Stimulated activated CD8-positive, alpha-beta memory T cell treated with anti-CD3 and anti-CD28 coated beads, Interleukin-7, amount 100 ng/mL, for 1 hour (primary cell): ENCODE measurements at places on chromosomes 2 and 18.

DNA sequence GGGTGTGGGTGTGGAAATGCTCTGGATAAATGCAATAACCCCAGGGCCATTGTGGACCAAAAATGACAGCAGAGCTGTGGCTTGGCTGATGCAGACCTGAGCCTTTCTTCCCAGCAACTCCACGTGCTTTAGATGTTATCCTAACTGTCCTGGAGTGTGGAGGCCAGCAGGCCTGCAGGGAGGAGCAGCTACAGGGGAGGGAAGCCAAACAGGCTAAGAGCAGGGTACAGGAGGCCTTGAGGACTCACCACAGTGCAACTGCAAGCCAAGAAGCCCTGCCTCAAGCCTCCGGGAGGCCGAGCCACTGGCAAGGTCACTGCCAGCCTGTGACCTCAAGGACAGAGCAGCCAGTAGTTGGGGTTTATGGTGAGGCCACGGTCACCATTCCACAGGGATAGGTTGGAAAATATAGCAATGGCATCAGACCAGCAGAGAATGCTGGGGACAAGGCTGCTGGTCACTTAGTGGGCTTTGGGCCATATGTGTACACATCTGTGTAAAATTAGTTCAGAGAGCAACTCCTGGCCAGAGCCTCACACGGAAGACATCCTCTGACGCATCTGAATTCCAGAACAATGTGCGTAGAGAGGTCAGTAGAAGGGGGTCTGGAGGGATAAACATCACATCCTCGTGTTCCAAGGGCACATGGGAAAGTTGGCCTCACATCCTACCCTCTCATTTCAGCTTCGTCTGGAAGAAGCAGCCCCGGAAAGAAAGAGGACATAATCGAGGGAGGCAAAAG, 76.2 kb upstream of the UPP2 start:
- DNase-seq, result no peak

GRCh38 chr18:27704736-27705361, 472.1 kb downstream of the CDH2 start:
- DNase-seq, result no peak

DNA sequence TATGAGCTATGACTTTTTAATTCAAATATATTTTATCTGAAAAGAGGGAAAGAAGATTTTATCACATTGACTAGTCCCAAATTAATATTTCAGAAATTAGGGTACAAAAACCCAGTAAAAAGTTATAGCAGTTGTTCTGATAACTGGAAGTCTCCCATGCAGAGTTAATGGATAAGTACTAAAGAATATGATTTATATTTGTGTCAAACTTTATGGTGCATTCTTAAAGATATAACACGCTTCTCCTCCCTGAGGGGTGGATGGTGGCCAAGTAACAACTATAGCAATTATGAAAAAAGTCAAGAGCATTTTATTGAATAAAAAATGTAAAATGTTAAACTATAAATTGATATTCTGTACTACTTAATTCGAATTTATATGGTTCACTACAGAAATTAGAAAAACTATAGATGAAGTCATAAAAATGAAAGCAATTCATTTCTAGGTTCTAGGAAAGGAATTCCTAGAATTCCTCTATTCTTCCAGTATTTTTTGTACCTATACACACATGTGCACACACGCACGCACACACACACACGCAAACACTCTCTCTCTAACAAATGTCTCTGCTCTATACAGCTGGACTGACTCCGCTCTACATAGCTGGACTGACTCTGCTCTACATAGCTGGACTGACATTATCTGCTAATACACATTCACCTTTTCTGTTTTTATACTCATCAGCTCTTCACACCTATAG, 111.3 kb downstream of the PRELID3A start:
- DNase-seq, result no peak

DNA sequence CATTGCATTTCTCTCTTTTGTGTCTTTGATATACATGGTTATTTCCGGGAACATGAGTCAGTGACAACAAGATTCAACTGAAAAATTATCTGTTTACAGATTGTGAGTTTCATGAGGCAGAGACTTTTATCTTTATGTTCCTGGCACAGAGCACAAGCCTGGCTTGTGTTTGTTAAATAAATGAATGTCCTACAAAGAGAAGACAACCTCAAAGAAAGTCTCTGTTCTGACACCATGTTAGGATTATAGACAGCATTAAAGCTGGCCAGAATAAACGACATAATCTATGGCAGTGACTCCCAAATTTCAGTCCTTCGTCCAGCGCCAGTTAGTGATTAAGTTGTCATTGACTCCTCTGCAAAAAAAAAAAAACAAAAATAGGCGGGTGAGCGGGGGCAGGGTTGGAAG, 97.4 kb upstream of the DNAJC10 start:
- no peak for DNase-seq

DNA sequence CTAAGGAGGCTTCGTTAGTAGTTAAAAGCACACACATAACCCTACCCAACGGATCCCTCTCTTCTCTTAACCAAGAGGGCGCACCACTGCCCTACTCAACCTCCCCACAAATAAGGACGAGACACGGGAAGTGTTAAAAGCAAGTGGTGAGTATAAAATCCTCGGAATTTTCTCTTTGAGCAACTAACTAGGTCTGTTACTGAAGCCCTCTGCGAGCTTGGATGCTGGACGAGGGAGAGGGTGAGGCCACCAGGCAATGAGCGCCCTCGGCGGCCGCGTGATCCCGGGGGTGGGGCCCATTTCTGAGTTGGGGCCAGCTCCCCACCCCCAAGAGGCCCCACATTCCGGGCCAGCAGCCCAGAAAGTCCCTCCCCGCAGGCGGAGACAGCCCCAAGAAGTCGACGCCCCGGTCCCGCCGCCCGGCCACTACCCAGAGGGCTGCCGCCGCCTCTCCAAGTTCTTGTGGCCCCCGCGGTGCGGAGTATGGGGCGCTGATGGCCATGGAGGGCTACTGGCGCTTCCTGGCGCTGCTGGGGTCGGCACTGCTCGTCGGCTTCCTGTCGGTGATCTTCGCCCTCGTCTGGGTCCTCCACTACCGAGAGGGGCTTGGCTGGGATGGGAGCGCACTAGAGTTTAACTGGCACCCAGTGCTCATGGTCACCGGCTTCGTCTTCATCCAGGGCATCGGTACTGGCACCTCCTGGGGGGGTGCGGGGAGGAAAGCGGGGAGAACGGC, at the start of gene CYBRD1:
Gene CYBRD1 (plus strand): TSS at position 423 of the 736 bp plus-strand sequence. CDS start 72 bp downstream, at position 495.
- DNase-seq, result no peak

GRCh38 chr2:29522951-29523669, 398.3 kb downstream of the ALK start:
- DNase-seq, result no peak

GRCh38 chr2:146659976-146660375, 1184.9 kb upstream of the ACVR2A start:
- DNase-seq, result no peak

DNA sequence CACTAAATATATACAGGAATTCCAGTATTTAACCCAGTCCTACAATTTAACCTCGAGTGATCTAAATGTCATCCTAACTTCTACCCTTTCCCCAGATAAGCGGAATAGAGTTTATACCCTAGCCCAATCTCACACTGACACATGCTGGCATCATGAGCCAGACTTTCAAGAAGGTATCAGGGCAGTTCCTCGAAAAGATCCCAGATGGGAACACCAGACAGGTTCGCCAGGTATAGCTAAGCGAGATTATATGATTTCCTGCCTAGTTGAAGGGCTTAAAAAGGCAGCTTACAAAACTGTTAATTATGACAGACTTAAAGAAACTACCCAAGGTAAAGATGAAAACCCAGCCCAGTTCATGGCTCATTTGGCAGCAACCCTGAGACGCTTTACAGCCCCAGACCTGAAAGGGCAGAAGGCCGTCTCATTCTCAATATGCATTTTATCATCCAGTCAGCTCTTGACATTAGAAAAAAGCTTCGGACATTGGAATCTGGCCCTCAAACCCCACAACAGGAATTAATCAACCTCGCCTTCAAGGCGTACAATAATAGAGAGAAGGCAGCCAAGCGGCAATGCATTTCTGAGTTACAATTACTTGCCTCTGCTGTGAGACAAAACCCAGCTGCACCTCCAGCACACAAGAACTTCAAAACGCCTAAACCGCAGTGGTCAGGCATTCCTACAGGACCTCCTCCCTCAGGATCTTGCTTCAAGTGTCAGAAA, 668.2 kb upstream of the PKDCC start:
- no peak for DNase-seq

DNA sequence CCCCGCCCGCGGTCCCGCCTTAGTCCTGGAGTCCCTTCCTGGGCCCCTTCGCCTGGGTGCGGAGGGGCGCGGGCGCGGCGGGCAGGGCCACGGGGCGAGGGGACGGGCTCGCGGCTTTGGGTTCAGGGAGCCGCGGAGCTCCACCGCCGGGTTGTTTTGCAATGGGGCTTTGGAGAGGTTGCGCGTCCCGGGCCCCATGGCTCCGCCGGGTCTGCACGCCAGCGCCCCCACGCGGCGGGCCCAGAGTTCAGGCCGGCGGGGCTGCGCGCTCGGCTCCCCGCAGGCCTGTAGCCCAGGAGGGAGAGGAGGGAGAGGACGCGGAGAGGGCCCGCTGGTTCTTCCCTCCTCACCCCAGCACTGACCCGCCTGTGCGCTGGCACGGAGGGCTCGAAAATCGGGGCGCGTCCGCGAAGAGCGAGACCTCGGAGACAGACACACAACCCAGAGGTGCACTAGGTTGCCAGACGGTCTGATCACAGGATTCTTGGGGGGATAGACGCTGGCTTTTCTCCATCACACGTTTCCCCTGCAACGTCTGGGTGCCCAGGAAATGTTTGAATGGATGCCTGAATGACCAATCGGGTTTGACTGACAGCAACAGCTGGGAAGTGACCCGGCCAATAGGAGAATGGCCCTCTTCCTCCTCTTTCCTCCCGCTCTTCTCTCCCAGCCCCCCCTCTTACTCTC, 4.9 kb upstream of the SIX2 start:
- no peak for DNase-seq

DNA sequence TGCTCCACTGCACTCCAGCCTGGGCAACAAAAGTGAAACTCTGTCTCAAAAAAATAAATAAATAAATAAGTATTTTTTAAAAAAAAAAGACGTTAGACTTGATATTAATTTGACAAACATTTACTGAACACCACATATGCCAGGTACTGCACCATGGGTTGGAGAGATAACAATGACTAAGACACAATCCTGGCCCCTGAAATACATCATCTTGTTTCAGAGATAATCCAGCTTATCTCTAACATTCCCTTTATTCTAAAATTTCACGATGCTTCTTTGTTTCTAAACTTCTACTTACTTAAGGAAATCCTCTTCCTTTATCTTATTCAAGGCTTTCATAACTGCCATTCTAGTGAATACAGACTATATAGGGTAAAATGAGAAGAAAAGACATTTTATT, 55.0 kb upstream of the PEX13 start:
- DNase-seq, result no peak

DNA sequence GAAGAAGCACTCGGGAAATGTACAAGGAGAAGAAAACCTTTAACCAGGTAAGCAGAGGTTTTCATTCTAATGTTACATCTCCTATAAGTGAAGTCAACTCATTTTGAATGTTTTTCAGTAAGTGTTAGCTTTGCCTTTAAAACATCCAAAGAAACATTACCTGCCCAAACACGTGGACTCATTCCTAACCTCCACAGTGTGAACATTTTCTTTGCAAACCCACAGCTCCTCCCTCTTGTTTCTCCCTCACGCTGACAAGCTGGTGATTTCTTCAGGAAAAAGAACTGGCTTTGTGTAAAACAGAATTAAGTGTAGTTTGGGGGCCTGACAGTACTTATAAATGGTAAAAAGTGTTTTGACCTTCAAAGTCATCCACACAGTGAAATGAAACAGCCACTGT, 72.5 kb downstream of the MTCL1 start:
- DNase-seq, result no peak

DNA sequence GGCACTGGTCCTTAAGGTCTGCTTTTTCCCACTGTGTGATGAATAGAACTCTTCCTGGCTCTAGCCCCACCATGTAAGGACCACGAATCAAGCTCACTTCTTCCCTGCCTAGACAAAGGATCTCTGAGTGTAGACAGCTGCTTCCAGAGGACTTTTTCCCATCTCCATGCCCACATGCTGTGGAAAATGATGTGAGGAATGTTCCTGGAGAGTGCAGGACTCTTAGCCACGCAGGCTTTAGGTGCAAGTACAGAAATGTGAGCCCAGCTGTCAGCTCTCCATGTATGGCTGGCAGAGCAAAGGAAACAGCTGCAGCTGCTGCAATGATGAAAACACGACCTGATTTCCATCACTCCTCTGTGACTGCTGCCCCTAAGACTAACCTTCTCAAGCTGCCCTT, 35.5 kb downstream of the NXPH2 start:
- no peak for DNase-seq

- DNase-seq, result no peak
Observed at GRCh38 chr2:190640117-190640516, 8.8 kb upstream of the NAB1 start.

- no peak for DNase-seq
Observed at GRCh38 chr18:11747731-11748130, 58.7 kb downstream of the GNAL start.

DNA sequence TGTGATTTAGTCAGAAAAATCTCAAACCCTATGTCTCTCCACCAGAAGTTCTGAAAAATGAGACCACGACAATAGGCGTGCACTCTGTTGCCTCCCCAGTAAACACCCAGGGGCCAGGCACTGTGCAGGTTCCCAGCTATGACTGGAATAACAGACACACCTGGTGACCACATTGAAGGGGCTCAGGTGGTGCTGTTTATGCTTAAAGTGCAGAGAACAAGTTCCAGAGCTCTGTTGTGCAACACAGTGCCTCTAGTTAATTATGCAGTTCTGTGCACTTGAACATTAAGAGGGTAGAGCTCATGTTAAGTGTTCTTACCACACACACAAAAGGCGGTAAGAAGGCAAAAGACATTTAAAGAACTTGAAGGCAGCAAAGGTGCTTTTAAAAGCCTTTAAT, 52.6 kb upstream of the AFF3 start:
- DNase-seq, result no peak

DNA sequence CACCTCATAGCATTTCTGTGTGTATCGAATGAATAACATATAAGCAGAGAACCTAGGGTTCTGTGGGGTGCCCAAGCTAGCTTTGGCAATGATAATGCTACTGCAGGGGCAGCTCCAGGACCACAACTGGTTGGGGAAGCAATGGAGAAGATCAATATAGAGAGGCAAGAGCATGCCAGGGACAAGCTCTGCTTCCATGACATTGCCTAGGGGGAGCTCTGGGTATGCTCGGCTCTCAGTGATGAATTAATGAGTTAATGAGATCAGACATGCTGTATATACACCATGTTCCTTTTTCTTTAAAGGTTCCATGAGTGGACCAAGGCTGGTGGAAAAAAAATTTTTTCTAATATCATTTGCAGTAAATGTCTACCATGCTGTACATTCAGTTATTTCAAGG, 618.4 kb downstream of the BCL11A start:
- no peak for DNase-seq

- DNase-seq, result no peak
Observed at GRCh38 chr2:46878240-46878877, 37.2 kb downstream of the MCFD2 start.
